ENCODE measurements at places on chromosomes 7 and 10. TPM values are rescaled to one million over a fixed set of nuclear protein-coding genes. Genes with fewer than 3 reads are reported as not detected.

Gene C7orf57
- total RNA-seq = not detected

Gene SH2B2
- 5.6 TPM for total RNA-seq

Gene ZNF117
- 10.2 TPM for total RNA-seq

Gene AMZ1
- total RNA-seq = 5.7 TPM

Gene CCDC172
- total RNA-seq = not detected

Gene CRPPA
- total RNA-seq = 3.9 TPM

Gene TRPV5
- total RNA-seq = not detected

Gene KCNH2
- 4.6 TPM for total RNA-seq

Gene MBL2
- total RNA-seq = not detected

Gene DGKI
- total RNA-seq = 6.3 TPM

Gene AKR1C1
- total RNA-seq = 1.3 TPM

Gene TWIST1
- total RNA-seq = 5.7 TPM

Gene ARPC1A
- total RNA-seq = 185 TPM

Gene IDI2
- total RNA-seq = not detected

Gene GHRHR
- not detected for total RNA-seq

Gene ERCC6
- 22.3 TPM for total RNA-seq

Gene DNAJC12
- total RNA-seq = 2.1 TPM

Gene FAM25C
- total RNA-seq = not detected

Gene BRAF
- 24.1 TPM for total RNA-seq

Gene NYAP1
- 2.6 TPM for total RNA-seq

Gene SLC25A28
- 38.0 TPM for total RNA-seq
